ENCODE measurements at places on chromosomes 16 and 17. TPM values are rescaled to one million over a fixed set of nuclear protein-coding genes. Genes with fewer than 3 reads are reported as not detected.

- no peak overlapping the region for H3K4me3 ChIP-seq
- peak; percentile 10 for DNase-seq
- peaks cover 4% of the 10 kb centered on the region for H3K4me1 ChIP-seq
Observed at GRCh38 chr16:82082543-82083244, 47.6 kb downstream of the HSD17B2 start.

GRCh38 chr16:51337662-51338061, 186.6 kb upstream of the SALL1 start:
- H3K4me3 ChIP-seq = no peak overlapping the region
- no peaks in the 10 kb centered on the region for H3K4me1 ChIP-seq
- no peak overlapping the region for H3K27ac ChIP-seq
- H3K27me3 ChIP-seq = no peaks in the 10 kb centered on the region
- DNase-seq = no peak

DNA sequence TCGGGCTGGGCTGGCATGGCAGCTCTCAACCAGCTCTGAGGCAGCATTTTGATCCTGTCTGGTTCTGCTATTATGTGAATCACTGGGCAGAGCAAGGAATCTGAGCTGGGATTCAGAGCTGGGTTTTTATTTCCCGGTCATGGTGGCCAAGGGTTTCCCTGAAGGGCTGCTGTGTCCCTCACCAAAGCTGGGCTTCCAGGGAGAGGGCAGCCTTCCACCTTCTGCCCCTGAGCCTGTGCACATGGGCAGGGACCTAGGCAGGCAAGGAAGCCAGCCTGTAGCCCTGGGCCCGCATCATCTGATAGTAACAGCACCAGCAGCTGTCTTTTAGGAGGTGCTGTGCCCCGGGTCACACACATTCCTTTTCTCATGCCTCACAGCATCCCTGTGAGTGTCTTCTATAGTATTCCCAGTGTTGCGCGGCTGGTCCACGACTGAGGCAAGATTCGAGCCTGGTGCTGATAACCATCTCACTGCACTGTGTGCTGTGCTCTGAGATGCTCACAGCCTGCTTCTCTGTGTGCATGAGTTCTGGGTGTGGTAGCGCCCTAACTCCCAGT, 85.3 kb upstream of the PLCG2 start:
- no peaks in the 10 kb centered on the region for H3K27me3 ChIP-seq
- no peaks in the 10 kb centered on the region for H3K4me1 ChIP-seq
- no peak for DNase-seq
- H3K27ac ChIP-seq = no peak overlapping the region
- H3K4me3 ChIP-seq = no peak overlapping the region

The EFNB3 gene
- total RNA-seq = not detected

All from activated CD4-positive, alpha-beta memory T cell treated with anti-CD3 and anti-CD28 coated beads for 36 hours (primary cell).